Aortic smooth muscle cell (primary cell): ENCODE measurements at places on chromosomes 4 and X. TPM values are rescaled to one million over a fixed set of nuclear protein-coding genes. Genes with fewer than 3 reads are reported as not detected.

RGS12 gene
- 17.4 and 21.5 TPM in 2 replicates for total RNA-seq

SFRP2 gene
- total RNA-seq = not detected in 2 replicates

KANTR gene
- total RNA-seq = 5.5 and 7.0 TPM in 2 replicates

CT47A7 gene
- not detected in 2 replicates for total RNA-seq

SLC49A3 gene
- 2.2 and 8.6 TPM in 2 replicates for total RNA-seq

GC gene
- not detected in 2 replicates for total RNA-seq

MTTP gene
- total RNA-seq = 0.13 and 0.25 TPM in 2 replicates

GSX2 gene
- not detected in 2 replicates for total RNA-seq

PYURF gene
- 75.4 and 81.0 TPM in 2 replicates for total RNA-seq

FAM9B gene
- not detected in 2 replicates for total RNA-seq

SPANXA1 gene
- not detected in 2 replicates for total RNA-seq

RTL3 gene
- total RNA-seq = not detected in 2 replicates

MAGEB17 gene
- total RNA-seq = not detected in 2 replicates

ZDHHC15 gene
- total RNA-seq = 1.9 and 3.7 TPM in 2 replicates

SOD3 gene
- 129 and 136 TPM in 2 replicates for total RNA-seq

STK32B gene
- 4.1 and 4.6 TPM in 2 replicates for total RNA-seq

DCK gene
- 15.2 and 19.0 TPM in 2 replicates for total RNA-seq

TRAM1L1 gene
- total RNA-seq = 0.50 and 0.53 TPM in 2 replicates

PLXNB3 gene
- 4.3 and 7.5 TPM in 2 replicates for total RNA-seq

TLR8 gene
- not detected in 2 replicates for total RNA-seq

NHSL2 gene
- 2.2 and 9.1 TPM in 2 replicates for total RNA-seq

SULT1B1 gene
- 3.0 and 4.6 TPM in 2 replicates for total RNA-seq

RBMX gene
- 132 and 134 TPM in 2 replicates for total RNA-seq

MTCP1 gene
- 30.0 and 33.4 TPM in 2 replicates for total RNA-seq

VAMP7 gene
- 40.4 and 44.4 TPM in 2 replicates for total RNA-seq

NAT8L gene
- total RNA-seq = under 0.01 TPM in 2 replicates

HGFAC gene
- not detected in 2 replicates for total RNA-seq

RASSF6 gene
- 0.13 TPM in 1 of 2 replicates, not detected in the other for total RNA-seq

MAGEB2 gene
- not detected in 2 replicates for total RNA-seq

AKAP14 gene
- not detected in 2 replicates for total RNA-seq

KCND1 gene
- 0.56 and 0.79 TPM in 2 replicates for total RNA-seq

WDR17 gene
- total RNA-seq = 0.26 and 0.93 TPM in 2 replicates

SLC25A43 gene
- 9.8 and 10.8 TPM in 2 replicates for total RNA-seq

SOWAHB gene
- under 0.01 TPM in 1 of 2 replicates, not detected in the other for total RNA-seq

TENM3 gene
- total RNA-seq = 0.13 and 0.19 TPM in 2 replicates

RHOXF1 gene
- total RNA-seq = not detected in 2 replicates

MAN2B2 gene
- 19.5 and 19.6 TPM in 2 replicates for total RNA-seq

PRR32 gene
- total RNA-seq = not detected in 2 replicates

BEX5 gene
- 0.92 TPM in 1 of 2 replicates, not detected in the other for total RNA-seq

DCHS2 gene
- under 0.01 and 0.87 TPM in 2 replicates for total RNA-seq

SYN1 gene
- total RNA-seq = 0.19 and 0.40 TPM in 2 replicates

NCAPG gene
- 16.3 and 27.2 TPM in 2 replicates for total RNA-seq

CXCL6 gene
- 0.26 and 0.56 TPM in 2 replicates for total RNA-seq

SLC10A6 gene
- not detected in 2 replicates for total RNA-seq

EOLA1 gene
- total RNA-seq = 14.4 and 14.7 TPM in 2 replicates

CTAG2 gene
- not detected in 2 replicates for total RNA-seq

SORBS2 gene
- total RNA-seq = 3.4 and 6.1 TPM in 2 replicates

PCDH7 gene
- 169 and 233 TPM in 2 replicates for total RNA-seq

UGT2B10 gene
- total RNA-seq = not detected in 2 replicates

CT47B1 gene
- not detected in 2 replicates for total RNA-seq

BMPR1B gene
- total RNA-seq = 2.2 and 5.5 TPM in 2 replicates

S100G gene
- not detected in 2 replicates for total RNA-seq

SLC9B1 gene
- total RNA-seq = 2.9 and 4.9 TPM in 2 replicates

ZCCHC12 gene
- not detected in 2 replicates for total RNA-seq

DUSP9 gene
- not detected in 2 replicates for total RNA-seq

SASH3 gene
- not detected in 2 replicates for total RNA-seq
